ENCODE measurements at places on chromosomes 16 and 17.

GRCh38 chr16:86443508-86444147 lies 66.7 kb upstream of the FOXF1 start:
- no peak for DNase-seq

- DNase-seq = no peak
Observed at GRCh38 chr17:82051776-82052637, at the start of the genes GPS1 and RFNG. GPS1 (plus strand) TSS chr17:82051898; CDS start chr17:82051932, 34 bp downstream. RFNG (minus strand) TSS chr17:82051811; CDS start chr17:82051766, 45 bp downstream.

DNA sequence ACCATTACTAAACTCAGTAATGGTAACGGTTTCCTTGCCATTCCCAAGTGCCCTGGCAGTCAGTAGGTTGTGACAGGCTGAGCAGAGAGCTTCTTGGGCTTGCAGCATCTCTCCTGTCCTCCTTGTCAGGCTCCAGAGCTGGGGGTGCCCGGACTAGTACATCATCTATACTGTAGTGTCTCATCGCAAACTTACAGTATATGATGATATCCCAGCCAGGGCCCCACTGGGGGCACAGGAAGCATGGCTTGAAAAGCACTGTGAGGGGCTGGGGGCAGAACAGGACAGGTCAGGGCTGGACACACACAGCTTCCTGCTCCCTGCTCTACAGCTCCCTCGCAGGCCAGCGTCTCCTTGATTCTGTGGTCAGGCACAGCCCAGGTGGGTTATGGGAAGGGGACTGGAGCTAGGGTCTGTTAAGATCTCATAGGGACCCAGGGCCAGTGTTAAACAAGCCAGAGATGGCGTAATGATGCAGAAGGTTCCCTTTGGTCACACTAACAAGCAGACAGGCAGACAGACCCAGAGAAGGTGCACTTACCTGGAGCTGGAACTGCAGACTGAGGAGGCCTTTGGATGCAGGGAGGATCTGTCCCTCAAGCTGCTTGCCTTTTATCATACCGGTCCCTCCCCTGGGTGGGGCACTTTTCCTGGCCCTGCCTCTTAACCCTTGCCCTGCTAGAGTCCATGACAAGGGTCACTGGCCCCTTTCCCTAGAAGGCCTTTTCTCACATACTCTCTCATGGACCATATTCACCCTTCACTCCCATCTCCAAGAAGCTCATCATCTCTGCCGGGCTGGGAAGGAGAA lies 6.8 kb downstream of the ERAL1 start:
- no peak for DNase-seq

- DNase-seq = no peak
Observed at GRCh38 chr16:89953671-89954406, 5.3 kb downstream of the DEF8 start.

GRCh38 chr16:1991135-1991551 lies 1.4 kb downstream of the SYNGR3 start:
- DNase-seq = no peak

DNA sequence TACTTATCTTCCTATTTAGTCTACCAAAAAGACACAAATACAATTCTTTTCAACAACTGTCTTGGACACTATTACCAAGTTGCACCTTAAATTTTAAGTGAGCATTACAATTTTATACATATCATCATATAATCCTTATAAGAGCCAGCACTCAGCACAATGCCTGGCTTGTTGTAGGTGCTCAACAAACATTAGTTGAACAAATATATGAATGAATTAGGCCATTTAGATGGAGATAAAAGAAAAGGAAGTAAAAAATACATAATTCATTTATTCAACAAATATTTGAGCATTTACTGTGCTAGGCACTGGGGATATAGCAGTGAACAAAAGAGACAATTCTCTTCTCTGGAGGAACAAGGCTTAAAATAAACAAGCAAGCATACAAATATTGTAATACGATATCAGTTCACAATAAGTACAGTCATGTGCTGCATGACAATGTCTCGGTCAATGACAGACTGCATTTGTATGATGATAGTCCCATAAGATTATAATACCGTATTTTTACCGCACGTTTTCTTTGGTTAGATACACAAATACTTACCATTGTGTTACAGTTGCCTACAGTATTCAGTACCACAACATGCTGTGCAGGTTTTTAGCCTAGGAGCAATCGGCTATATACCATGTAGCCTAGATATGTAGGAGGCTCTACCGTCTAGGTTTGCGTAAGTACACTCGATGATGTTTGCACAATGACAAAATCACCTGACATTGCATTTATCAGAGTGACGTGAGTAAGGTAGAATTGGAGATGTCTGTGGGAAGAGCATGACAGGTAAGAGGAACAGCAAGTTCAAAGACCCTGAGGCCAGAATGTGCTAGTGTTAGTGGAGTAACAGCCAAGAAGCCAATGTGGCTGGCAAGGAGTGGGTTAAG lies 86.4 kb upstream of the HS3ST2 start:
- DNase-seq = no peak

GRCh38 chr16:89749637-89750036 lies 28.3 kb downstream of the ZNF276 start:
- no peak for DNase-seq

Measured in AG09319 (cell line).